Stimulated activated CD4-positive, alpha-beta T cell treated with anti-CD3 and anti-CD28 coated beads, Interleukin-4, amount 100 ng/mL, for 1 hour (primary cell): ENCODE measurements at places on chromosomes 4 and X.
A peak's percentile ranks its signal among the peaks of the same experiment; 100 is the strongest.

GRCh38 chr4:80803337-80803736 lies 227.2 kb upstream of the BMP3 start:
- DNase-seq, result no peak

GRCh38 chr4:70269674-70270073 lies 27.3 kb downstream of the CSN3 start:
- DNase-seq, result no peak

DNA sequence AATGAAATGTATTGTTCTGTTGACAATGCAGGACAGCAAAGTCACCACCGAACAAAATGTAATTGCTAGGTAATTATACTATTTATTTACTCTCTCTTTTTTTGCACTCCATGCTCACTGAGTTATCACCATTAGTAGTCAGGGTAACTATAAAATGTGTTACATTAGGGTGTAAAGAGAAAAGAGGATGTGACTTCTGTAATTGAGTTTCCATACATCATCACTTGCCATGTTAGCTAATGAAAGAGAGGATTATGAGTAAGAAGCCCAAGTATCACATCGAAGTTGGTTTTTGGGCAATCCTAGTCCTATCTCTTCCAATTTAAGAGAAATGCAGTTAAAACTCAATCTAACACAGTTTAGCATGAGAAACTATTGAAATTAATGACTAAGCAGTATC lies 7.6 kb downstream of the ZXDA start:
- DNase-seq, result no peak

- peak; percentile 45 for DNase-seq
Measured at GRCh38 chr4:38310446-38311043, 350.3 kb downstream of the PTTG2 start.

DNA sequence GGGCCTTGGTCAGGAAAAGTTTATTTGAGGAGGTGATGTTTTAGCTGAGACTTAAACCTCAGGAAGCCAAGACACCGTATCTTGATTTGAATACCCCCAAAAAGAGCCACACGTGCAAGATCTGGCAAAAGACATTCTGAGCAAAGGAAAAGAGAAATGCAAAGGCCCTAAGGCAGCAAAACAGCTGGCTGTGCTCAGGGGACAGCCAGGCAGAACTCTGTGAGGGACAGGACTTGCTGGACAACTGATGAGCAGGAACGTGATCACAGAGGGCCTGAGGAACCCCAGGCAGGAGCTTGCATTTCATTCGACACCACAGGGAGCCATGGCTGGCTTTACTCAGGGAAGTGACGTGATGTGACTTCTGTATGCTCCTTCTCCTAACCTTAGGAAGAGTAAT lies 56.0 kb downstream of the OCRL start:
- no peak for DNase-seq

DNA sequence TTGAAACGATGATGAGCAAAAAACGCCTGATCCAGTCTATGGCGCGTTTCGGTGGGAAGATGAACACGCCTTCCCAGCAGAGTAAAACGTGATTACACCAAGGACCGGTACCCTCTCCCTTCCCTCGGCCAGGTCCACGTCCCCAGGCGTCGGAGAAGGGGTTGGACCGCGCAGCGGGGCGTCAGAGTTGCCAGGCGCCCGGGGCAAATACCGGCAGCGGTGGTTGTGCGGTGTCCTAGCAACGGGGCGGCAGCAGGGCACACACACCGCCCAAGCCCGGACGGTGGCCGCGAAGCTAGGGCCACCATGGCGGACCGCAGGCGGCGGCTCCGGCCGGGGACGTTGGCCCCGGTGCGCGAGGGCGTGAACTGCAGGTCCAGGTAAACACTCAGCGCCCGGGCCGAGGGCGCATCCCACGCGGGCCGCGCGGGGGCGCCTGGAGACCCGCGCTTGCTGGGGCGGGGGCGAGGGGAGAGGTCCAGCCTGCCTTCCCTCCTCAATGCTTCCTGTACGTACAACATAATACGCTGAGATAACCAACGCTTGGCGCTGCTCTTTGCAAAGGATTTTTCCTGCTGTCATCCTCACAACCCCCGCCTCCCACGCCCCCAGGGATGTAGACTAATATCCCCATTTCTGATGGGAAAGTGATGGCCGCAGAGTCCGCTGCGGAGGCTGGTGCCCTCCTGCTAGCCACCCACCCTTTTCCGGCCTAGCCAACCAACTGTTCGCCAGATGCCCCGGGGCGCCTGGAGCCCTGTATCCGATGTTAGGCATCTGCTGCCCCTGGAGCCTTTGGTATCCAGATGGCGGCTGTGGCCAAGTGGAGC lies at the start of gene FAM47E:
Gene FAM47E (plus strand): TSS at position 281 of the 830 bp plus-strand sequence. CDS start 26 bp downstream, at position 307.
- peak; percentile 10 for DNase-seq

DNA sequence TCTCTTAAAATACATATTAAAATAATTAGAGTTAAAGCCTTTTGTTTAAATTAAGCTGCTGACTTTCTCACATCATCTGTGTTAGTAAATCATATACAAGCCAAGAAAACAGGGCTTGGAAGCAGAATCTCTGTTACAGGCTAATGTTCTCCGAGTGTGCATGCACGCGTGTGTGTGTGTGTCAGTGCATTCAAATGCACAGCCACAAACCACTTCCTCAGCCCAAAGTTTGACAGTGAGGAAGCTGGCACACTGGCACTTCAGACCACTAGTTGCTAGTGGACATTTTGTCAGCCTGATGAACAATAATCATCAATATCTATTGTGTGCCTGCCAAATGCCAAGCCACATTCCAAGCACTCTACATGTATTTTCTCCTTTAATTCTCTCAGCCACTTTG lies 5.6 kb downstream of the MAOB start:
- DNase-seq, result no peak

GRCh38 chr4:183099537-183100297 lies 660 bp downstream of the WWC2 start:
- DNase-seq, result peak; percentile 12

- DNase-seq, result no peak
Measured at GRCh38 chr4:133808151-133808550, 393.4 kb downstream of the PABPC4L start.

DNA sequence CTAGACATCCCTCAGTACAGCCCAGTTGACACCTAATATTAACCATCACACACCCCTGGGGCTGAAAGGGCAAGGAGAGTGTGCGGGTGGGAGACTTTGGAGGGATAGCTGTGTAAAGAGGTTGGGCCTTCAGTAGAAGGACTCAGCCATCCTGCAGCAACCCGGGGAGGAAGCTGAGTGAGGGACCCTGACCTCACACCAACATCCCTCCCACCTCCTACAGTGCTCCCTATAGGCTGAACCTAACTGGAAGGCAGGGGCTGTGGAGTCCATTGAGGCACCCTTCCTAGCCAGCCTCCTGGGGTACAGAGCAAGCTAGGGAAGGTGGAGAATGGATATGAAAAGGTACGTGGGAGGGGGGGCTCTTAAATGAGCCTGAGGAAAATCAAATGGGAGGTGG lies 276.3 kb downstream of the PTTG2 start:
- no peak for DNase-seq

DNA sequence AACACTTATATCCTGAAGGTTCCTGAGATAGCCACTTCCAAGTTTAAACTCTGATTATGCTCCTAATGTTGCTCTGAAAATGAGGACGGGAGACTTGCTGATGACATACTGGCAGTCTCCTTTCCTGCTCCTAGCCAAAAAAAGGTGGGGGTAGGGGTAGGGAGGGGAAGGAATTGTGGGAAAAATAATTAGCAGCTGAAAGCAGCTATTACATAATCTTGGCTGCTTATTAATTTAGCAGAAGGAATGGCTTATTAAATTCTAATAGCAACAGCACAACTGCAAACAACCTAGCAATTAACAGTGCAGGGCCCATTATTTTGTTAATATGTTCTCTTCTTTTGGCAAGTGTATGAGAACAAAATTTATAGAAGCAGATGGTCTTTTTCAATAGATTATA lies 2.0 kb upstream of the AP1S2 start:
- no peak for DNase-seq

DNA sequence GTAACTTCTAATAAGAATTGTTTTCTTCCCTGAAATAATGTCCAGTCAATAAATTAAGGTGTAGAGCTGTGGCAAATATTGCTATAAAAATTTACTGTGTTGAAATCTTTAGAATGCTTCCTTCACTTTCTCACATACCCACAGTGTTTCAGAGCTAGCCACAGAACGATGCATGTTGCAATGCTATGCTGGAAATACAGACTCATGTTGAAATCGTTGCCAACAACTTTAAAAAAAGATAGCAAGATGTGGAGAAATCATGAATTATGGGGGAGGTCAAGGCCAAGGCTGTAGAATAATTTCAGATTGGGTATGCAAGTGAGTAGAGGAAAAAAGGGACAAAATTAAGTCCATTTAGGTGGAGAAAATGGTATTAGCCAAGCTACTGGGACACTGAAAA lies 204.8 kb downstream of the VEGFC start:
- no peak for DNase-seq

- no peak for DNase-seq
Measured at GRCh38 chr4:75484190-75484589, 30.0 kb downstream of the RCHY1 start.

DNA sequence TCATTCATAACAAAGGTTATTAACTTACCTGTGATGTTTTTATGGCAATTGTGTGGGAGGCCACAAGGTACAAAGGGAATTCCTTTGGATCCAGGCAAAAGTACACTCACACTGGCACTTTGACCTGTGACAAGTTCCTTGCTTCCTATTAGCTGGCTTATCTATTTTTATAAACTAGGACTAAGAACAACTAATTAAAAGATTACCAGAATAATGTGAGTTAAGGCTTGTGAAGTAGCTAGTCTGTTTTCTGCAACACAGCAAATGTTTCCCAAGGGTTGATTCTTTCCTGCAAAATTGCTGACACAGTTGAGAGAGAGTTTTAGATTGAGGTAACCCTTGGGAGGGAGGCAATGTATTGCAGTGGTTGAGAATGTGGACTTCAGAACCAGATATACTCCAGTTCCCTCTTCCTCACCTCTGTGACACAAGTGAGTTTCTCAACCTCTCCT lies 107.9 kb downstream of the CPEB2 start:
- no peak for DNase-seq

GRCh38 chr4:48602763-48603162 lies 112.7 kb downstream of the ZAR1 start:
- no peak for DNase-seq

DNA sequence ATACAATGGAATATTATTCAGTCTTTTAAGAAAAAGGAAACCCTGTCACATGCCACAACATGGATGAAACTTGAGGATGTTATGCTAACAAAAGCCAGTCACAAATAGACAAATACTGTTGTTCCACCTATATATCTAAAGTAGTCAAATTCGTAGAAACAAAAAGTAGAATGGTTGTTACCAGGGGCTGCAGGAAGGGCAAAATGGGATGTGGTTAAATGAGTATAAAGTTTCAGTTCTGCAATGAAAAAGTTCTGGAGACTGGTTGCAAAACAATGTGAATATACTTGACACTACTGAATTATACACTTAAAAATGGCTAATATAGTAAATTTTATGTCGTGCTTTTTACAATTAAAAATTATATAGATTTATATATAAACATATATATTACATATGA lies 12.2 kb downstream of the SPOCK3 start:
- DNase-seq, result no peak

GRCh38 chr4:110172972-110173371 lies 25.4 kb downstream of the ELOVL6 start:
- DNase-seq, result no peak

GRCh38 chr4:106951891-106952290 lies 84.2 kb downstream of the DKK2 start:
- DNase-seq, result no peak

DNA sequence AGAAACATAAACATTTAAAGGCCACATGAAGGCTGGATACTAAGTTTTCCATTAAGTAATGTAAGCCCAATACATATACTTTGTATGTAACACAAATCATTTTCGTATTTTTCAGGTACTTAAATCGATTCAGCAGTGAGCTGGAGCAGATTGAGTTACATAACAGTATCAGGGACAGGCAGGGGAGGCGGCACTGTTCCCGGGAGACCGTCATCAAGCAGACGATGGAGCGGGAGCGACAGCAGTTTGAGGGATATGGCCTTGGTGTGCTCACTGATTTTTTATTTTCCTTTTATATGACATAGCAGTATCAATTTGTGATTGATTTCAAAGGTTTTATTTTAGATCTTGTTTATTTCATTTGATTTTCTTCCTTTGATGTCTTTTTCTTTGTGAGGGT lies 20.7 kb downstream of the TMA16 start:
- DNase-seq, result no peak

DNA sequence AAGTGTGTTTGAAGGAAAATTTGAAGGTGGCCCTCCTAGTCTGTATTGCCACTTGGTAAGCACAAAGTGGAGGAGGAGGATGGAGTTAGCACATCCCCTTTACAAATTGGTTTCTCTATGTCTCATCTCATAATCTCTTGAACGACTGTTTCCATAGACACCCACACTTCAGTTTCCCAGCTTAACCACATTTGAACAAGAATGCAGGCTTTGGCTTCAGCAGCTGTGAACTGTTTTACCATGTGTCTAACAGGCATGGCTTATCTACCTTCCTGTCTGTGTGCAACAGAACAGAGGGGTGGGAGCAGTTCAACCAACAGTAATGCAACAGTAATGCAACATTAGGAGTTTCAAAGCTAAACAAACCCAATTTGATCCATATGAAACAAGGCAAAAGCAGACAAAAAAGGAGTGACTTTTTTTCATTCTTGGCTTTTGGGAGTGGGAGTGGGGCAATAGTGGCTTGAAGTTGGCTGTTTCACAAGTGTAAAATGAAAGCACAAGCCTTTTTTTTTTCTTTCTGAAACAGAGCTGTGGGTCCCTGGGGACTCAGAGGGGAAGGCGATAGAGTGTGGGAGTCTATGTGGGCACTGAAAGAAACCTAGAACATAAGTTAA lies 108.0 kb downstream of the ITM2A start:
- DNase-seq, result peak; percentile 4

GRCh38 chr4:186485561-186486062 lies 69.8 kb downstream of the MTNR1A start:
- no peak for DNase-seq

DNA sequence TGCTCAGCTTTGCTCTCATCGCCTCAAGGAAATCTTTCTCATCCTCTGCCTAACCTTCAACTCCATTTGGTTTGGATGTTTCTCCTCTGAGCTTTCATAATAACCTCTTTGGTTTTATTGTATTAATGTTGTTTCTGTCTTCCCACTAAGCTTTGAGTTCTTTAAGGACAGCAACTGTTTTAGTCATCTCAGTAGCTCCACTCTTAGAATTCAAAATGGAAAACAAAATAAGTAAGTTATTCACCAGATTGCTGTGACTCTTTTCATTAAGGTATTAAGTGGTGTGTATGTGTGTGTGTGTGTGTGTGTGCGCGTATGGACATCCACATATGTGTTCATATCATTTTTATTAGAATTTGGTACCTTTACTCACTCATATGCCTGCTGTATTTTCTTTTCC lies 279.2 kb upstream of the BOD1L1 start:
- no peak for DNase-seq

- peak; percentile 49 for DNase-seq
Measured at GRCh38 chrX:118528071-118528737, 32.6 kb downstream of the DOCK11 start.

DNA sequence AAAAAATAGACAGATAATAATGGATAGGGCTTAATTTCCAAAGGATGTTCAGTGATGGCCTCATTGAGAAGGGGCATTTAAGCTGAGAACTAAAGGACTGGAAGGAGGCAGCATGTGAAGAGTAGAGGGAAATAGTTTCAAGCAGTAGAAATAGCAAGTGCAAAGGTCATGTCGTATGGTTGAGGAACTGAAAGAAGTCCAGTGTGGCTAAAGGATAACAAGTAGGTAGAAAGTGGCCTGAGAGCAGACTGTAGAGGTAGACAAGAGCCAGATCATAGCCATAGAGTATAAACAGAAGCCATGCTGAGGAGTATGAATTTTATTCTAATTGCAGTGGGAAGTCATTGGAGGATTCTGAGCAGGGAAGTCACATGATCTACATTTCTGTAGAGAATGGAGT lies 72.3 kb downstream of the GRIA3 start:
- no peak for DNase-seq
